ENCODE measurements at places on chromosomes 6 and 20. TPM values are rescaled to one million over a fixed set of nuclear protein-coding genes. Genes with fewer than 3 reads are reported as not detected.

UNC5CL gene
- total RNA-seq, result under 0.01 TPM

DNA sequence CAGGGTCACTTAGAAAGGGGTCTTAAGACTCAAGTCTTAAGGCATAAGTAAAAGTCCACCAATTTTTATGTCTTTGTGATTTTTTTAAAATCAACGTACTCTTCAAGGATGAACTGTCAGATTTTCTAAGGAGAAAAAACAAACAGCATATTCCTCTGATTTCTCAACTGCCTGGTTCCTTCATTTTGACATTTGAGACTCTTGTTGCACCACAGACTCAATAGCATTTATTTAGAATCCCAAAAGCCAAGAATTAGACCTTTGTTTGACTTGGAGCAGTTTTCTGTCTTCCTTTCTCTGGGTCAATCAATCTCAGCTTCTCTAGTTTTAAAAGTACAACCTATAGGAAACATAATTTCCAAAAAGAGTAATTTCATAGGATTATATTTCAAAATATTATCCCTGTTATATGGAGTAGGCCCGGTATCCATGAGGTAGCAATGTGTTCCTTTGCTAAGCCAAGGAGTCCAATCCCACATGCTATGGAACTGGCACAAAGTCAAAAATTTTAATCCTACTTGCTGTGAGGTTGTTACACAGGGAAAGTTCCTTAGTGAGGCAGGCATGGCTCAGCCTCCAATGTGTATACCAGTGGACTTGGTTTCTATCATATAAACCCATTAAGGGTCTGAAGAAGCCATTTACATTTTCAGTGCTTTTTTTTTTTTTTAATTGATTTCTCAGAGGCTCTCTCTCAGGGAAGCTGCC, 405.7 kb downstream of the KIF16B start:
- H3K4me3 ChIP-seq, result no peak overlapping the region
- DNase-seq, result no peak
- H3K36me3 ChIP-seq, result no peaks in the 10 kb centered on the region
- H3K27me3 ChIP-seq, result no peaks in the 10 kb centered on the region
- H3K27ac ChIP-seq, result no peak overlapping the region
- no peaks in the 10 kb centered on the region for H3K4me1 ChIP-seq

GRCh38 chr6:27693766-27694546, 218.2 kb downstream of the OR2B2 start:
- H3K4me3 ChIP-seq, result peak overlapping the region; percentile 74
- no peaks in the 10 kb centered on the region for H3K36me3 ChIP-seq
- H3K27ac ChIP-seq, result no peak overlapping the region

DNA sequence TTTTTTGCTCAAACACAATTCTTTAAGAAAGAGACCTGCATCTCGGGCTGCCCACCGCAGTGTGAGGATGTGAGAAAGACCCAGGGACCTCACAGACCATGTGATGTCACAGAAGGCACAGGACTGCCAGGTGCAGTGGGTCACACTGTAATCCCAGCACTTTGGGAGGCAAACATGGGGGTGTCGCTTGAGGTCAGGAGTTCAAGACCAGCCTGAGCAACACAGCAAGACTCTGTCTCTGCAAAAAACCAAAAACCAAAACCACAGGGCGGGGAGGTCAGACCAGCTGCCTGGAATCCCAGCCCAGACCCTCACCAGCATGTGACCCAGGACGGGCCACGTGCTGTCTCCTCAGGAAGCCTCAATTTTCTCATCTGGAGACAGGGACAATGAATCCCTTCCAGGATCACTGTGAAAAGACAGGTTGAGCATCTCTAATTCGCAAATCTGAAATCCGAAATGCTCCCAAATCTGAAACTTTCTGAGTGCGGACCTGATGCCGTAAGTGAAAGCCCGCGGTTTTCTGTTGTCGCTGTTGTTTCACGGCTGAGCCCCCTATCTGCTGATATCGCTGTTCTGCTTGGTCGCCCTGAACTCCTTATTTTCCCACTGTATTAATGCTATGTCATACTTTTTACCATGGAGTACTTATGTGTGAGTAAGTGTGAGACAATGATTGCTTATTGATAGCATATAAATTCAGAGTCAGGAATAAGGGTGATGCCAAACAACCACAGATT, 159.5 kb upstream of the PTPN1 start:
- DNase-seq, result no peak
- H3K4me3 ChIP-seq, result no peak overlapping the region
- no peak overlapping the region for H3K27ac ChIP-seq

DNA sequence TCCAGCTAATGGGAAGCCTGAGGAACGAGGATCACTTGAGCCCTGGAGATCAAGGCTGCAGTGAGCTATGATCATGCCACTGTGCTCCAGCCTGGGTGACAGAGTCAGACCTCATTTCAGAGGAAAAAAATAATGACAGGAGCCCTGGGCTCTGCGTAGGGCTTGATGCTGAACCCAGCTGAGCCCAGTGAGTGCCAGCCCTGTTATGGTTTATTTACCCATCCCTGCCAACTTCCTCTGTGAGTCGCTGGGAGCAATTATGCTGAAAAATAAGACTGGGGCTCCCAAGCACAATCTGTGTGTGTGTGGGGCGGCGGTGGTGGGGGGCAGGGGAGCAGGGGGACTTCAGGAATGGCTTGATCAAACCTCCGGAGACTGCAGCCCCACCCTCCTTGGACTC, 75.9 kb upstream of the PMEPA1 start:
- DNase-seq, result no peak
- no peaks in the 10 kb centered on the region for H3K36me3 ChIP-seq
- no peaks in the 10 kb centered on the region for H3K4me1 ChIP-seq
- no peak overlapping the region for H3K27ac ChIP-seq
- no peaks in the 10 kb centered on the region for H3K27me3 ChIP-seq
- H3K4me3 ChIP-seq, result no peak overlapping the region
